Eye (tissue), 1 donor: ENCODE measurements at places on chromosomes 5 and 9.

DNA sequence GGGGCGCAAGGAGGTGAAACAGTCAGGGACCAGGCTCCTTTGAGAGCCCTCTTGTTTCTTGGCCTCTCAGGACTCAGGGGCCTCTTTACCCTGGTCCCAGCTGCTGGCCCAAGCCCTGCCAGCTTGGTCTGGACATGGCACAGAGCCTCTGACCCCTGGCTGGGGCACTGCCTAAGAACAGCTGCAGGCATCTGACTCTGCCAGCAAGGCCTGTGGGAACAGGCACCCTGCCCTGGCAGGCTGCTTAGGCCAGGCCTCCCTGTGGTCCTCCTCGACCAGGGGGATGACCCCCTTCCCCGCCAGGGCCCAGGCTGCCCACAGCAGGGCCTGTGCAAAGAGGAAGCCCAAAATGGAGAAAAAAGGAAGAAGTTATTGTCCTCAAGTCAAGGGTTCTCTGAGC lies 25.5 kb downstream of the OLFML2A start:
- no peak for DNase-seq

DNA sequence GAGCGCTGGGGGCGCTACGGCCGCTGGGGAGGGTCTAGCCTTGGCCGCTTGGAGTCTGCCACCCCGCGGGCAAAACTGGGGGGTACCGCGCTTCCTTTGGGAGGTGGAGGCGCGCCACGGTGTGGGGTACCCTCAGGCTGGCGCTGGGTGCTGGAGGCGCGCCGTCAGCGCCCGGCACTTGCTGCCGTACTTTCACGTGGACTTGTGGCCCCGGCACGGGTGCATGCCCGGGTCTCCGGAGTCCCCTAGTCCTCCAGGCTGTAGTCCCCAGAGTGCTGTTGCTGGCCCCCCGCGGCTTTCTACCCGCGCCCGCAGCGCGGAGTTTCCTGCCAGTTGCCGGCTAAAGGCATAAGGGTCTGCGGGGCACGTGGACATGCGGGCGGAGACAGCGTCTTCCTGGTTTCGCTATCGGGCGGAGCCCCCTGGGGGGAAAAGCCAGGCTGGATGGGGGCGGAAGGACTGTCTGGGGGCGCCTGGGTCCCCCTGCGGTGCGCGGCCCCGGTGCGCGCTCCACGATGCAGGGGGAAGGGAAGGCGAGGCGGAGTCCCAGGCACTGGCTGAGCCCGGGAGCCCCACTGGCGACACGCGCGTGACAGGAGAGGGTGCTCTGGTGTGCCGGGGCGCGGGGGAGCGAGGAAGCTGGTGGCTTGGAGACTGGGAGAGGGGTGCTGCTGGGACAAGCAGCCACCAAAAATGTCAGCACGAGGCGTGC lies 666 bp downstream of the PPARGC1B start:
- peak; percentile 73 for DNase-seq

DNA sequence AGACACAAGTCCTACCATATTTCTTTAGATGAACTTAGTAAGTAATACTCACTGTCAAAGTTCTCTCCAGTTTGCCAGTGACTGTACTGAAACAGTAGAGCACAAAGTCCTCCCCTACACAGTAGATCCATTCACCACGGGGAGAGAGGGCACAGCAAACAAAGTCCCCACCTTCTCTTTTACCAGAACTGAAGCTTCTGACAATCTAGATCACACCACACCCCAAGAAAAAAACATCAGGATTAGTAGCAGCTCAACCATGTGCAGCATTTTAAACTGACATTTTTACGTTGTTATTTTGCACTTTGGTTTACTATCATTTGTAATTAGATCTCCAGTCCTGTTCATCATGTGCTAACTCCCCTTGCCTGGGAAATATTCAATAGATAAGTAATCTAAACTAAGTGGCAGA lies 23.0 kb downstream of the DNAJA1 start:
- no peak for DNase-seq

- no peak for DNase-seq
Observed at GRCh38 chr5:115298811-115299210, 2.4 kb upstream of the CCDC112 start.
